ENCODE measurements at places on chromosomes 6 and 20.

GRCh38 chr20:11112832-11113231, 439.0 kb upstream of the JAG1 start:
- DNase-seq = no peak

- no peak for DNase-seq
Measured at GRCh38 chr6:108524528-108525248, 36.0 kb upstream of the FOXO3 start.

DNA sequence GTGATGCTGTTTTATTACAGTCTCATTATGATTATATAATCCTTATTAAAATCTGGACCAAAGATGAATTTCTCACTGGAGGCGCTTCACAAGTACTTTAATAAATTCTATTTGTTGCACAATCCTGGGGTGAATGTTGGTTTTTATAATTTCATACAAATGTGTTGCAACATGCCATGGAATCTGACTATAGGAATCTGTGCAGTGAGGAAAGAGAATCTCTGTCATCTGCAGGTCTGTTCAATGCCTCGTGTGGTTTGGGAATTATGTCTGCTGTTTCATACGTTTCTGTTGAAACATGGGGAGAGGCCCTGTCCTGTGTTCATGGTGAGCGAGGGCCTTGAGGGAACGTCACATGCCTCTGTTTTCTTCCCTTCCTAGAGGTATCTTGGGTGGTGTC, 277.3 kb downstream of the CDH4 start:
- DNase-seq = no peak

DNA sequence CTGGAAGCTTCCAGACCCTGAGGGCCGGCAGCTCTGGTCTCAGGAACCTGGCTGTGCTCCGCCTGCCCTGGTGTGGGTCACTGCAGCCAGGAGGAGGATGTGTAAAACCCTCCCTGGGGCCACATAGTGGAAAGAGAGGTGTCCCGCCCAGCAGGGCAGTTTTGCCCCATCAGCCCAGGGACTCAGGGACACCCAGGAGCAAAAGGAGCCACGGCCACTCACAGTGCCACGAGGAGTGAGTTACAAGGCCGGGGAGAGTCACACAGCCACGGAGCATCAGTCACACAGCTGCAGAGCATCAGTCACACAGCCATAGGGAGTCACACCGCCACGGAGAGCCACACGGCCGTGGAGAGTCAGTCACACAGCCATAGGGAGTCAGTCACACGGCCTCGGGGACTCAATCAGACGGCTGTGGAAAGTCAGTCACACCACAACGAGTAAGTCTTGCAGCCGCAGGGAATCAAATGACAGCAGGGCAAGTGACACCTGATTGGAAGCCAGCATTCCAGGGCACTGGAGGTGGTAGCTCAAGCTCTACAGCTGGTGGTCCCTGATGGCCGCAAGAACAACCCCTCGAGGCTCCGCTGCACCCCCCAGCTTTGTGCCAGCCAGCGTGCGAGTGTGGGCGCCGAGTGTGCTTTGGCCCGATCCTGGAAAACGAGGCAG, 60.9 kb downstream of the DLL1 start:
- no peak for DNase-seq

- peak; percentile 61 for DNase-seq
Measured at GRCh38 chr6:88368071-88368787, 202.1 kb upstream of the CNR1 start.

DNA sequence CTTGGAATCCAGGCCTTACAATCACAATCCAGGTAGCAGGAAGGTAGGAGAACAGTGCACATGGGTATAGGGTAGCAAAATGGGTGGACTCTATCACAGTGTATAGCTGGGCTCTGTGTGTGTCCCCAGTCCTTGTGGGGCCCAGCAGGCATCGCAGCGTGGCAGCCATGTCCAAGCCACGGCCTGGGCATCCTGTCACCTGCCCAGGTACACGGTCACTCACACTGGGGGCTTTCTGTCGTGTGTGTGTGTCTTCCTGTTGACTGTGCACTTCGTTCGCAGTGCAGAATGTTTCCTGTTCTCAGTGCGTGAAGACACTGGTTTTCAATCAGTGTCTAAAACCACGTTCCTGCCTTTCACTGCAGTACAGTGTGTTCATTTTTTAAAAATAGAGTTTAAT, 523.2 kb upstream of the JARID2 start:
- no peak for DNase-seq

DNA sequence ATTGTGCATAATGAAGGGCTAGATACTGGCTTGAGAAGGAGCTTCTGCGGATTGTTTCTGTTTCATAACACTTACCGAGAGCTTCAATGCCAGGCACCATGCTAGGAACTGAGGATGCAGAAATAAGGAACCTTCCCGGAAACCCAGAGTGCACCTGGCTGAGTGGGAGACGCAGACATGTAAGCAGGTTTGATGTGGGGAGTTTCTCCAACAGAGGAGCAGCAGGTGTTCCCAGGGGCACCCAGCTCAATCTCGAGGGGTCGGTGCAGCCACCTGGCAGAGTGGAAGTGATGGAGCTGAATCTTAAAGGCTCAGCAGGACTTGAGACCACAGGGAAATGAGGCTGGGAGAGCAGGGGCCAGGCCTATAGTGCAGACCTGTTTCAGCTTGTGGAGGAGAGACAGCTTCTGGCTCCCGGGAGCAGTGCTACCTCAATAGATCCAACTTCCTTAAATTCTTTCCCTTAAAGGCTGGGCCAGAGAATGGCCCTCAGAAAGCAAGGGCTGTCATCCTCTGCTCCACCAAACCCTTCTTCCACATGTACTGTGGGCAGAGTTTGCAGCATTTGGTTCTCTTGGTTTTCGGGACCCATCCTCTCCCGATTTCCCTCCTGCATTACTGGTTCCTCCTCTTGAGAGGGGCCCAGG, 27.8 kb upstream of the SRC start:
- no peak for DNase-seq

Measured in brain pericyte (primary cell).